ENCODE measurements at places on chromosomes 6 and 20.

DNA sequence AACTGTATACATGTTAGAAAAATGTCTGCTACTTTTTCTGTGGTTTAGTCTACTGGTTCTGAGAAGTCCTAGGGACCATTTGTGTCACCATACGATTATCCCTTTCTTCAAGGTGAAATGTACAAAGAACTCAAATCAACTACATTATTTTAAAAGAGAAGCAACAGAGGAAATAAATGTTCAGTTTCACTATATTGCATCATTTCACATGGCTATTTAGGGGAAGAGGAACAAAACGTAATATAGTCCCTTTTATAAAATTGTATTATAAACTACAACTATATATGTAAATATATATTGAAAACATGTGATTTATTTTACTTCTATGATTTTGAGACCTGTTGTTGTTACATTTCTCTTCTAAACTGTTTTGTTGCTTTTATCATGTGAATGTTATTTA, 1308.0 kb downstream of the EPHA7 start:
- DNase-seq = no peak

DNA sequence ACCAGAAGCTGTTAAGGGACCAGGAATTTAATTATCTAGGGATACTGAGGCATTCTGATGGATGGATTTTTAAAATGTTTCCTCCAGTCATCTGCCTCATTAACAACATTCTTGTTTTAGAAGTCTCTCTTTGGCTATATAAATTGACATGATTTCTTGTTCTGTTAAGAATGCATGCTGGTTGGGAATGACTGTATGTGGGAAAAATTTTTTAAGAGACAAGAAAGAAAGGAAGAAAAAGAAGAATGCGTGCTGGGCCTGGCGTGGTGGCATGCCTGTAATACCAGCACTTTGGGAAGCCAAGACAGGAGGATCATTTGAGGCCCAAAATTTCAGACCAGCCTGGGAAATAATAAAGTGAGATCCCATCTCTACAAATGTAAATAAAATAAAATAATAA, 203.6 kb downstream of the GJA1 start:
- DNase-seq = no peak

- no peak for DNase-seq
Measured at GRCh38 chr6:52087498-52087999, at the start of gene PKHD1. TSS of gene PKHD1 (minus strand) at chr6:52087613. CDS start at chr6:52084933, 2,680 bp downstream.

GRCh38 chr6:87921034-87921433, 126.6 kb upstream of the SPACA1 start:
- no peak for DNase-seq

DNA sequence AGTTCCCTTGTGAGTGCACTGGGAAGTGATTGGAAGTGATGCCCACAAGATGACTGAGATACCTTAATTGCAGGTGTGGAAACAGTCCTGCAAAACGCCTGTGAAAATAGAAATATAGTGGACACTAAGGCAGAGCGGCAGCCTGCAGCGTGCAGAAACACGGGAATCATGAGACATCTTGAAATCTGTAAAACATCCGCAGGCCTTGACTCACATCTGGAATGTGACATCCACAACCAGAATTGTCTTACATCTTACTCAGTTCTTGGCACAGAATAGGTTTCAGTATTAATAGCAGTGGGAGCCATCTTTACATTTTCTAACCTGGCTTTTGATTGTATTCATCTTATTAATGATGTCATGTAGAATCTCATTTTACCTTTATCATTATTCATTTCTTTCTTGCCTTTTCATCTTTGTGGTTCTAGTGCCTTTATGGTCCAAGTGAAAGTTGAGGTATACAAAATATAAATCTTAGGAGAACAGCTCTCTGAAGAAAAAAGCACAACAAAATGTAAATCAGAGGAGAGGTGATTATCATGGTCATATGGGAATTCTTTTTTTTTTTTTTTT, 44.6 kb downstream of the CDYL start:
- DNase-seq = no peak

GRCh38 chr6:145235207-145235606, 500.1 kb downstream of the EPM2A start:
- DNase-seq = no peak

- DNase-seq = no peak
Measured at GRCh38 chr20:59634435-59635005, 30.2 kb downstream of the PHACTR3 start.

DNA sequence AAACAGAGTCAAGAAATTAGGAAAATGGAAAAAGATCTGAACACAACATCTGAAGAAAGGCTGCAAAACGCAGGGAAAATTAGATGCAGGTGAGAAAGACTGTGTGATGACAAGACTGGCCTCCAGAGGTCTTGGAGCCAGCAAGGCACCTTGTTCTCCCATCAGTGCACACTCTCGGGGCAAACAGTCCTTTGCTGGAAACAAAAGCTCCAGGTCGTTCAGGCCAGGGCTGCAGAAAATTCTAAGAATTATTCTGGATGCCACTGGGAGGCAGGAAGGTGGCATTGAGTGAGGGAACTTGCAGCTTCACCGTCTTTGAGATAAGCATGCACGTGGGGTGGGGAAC, 219.9 kb upstream of the SSTR4 start:
- no peak for DNase-seq

DNA sequence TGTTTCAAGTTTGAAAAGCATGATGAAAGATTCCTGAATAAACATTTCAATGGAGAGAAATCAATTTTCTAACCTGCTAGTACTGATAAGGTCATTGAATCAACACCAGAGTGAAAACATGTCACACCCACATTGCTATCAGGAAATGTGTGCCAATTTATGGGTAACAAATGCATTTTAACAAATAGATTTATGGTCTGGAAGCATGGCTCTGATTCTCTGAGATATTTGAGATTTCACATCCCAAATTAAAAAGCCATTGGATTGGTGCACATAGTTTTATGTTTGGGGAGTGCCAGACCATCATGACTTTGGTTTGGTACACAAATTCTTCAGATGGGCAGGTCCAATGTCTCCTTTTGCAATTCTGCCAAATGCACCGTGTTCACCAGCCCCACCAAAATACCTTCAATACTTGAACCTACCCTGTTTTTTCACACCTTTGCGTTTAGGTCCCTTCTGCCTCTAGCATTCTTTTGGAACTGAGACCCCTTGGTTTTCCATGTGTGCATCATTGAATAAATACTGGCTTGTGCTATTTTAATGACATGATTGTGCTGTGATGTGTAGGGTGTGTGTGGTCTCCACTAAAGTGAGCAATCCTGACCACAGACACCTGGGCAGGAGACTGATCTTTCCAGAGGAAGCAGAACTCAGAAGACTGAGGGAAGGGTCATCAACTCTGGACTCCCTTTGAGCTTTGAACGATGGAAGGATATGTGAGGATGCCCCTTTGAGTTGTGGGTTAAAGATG, 20.4 kb downstream of the IL20RA start:
- no peak for DNase-seq

GRCh38 chr6:17984812-17985670, 2.4 kb downstream of the KIF13A start:
- no peak for DNase-seq

All from activated CD4-positive, alpha-beta T cell treated with anti-CD3 and anti-CD28 coated beads, Interleukin-2, amount 50 U/mL, for 48 hours (primary cell).